Spleen (tissue), 13 donors: ENCODE measurements at places on chromosomes 16 and 17. TPM values are rescaled to one million over a fixed set of nuclear protein-coding genes. Genes with fewer than 3 reads are reported as not detected.

DNA sequence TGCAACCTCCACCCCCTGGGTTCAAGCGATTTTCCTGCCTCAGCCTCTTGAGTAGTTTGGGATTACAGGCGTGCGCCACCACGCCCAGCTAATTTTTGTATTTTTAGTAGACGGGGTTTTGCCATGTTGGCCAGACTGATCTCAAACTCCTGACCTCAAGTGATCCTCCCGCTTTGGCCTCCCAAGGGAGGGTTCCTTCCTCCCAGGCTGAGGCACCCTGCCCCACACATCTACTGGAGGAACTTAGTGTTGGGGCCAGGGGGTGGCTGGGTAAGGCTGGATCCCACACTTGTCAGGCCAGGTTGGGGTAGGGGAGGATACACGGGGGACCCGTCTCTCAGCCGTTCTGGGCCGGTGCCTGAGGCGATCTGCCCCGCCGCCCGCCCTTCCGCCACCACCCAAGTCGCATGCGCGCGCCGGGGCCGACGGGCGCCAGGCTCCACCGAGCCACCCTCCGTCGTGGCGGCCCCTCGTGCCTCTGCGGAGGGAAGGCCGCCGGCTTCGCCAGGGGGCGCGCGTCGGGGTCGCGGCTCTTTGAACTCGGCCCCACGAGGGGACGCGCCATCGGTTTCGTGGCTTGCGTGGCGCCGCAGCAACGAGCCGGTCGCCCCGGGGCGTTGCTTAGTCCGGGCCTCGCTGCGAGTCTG is 15.9 kb downstream of the GRB7 start:
- H3K36me3 ChIP-seq: no peaks in the 10 kb centered on the region
- peak overlapping the region; percentile 98 for H3K27ac ChIP-seq

DNA sequence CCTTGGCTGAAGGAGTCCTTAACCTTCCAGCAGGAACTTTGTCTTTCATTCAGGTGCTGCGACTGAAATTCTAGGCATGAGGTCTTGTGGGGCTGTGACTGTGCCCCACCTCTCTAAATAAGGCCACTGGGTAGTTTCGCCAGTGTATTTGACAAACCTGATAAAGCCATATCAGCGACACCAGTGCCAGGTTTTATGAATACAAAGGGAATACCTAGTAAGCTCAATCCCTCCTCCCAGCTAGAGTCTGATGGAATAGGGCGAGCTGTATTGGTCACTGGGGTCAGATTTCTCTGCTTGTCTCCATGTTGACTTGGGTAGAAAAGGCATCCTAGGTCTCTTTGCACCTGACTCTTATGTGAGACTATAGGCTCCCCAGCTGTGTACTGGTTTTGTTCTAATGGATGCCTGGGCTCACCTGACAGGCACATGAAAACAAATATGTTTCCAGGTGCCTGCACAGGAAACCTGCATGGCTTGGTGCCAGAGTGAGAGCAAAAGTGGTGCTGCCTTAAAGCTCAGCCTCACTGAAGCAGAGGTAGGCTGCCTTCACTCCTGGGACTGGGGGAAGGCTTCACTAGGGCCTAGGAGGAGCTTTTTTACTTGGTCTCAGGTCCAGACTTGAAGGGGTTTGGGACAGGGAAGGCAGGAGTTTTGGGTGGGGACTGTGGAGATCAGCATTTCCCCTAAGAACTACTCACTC is 8.3 kb downstream of the SLC7A6 start:
- no peaks in the 10 kb centered on the region for H3K27me3 ChIP-seq
- H3K4me1 ChIP-seq: peaks cover 18% of the 10 kb centered on the region
- peak overlapping the region; percentile 73 for H3K27ac ChIP-seq
- no peak overlapping the region for H3K4me3 ChIP-seq

GRCh38 chr17:76725580-76726230 is 701 bp downstream of the JMJD6 start:
- peak; percentile 93 for DNase-seq
- peaks cover 31% of the 10 kb centered on the region for H3K4me1 ChIP-seq
- peaks cover 64% of the 10 kb centered on the region for H3K36me3 ChIP-seq

GRCh38 chr17:66301864-66302741 is at the start of gene PRKCA:
TSS of gene PRKCA (plus strand) at chr17:66302613.
- no peaks in the 10 kb centered on the region for H3K36me3 ChIP-seq
- H3K27ac ChIP-seq: peak within 1 kb of the TSS; percentile 77
- H3K4me3 ChIP-seq: peak within 1 kb of the TSS; percentile 84
- peaks cover 46% of the 10 kb centered on the region for H3K4me1 ChIP-seq

DNA sequence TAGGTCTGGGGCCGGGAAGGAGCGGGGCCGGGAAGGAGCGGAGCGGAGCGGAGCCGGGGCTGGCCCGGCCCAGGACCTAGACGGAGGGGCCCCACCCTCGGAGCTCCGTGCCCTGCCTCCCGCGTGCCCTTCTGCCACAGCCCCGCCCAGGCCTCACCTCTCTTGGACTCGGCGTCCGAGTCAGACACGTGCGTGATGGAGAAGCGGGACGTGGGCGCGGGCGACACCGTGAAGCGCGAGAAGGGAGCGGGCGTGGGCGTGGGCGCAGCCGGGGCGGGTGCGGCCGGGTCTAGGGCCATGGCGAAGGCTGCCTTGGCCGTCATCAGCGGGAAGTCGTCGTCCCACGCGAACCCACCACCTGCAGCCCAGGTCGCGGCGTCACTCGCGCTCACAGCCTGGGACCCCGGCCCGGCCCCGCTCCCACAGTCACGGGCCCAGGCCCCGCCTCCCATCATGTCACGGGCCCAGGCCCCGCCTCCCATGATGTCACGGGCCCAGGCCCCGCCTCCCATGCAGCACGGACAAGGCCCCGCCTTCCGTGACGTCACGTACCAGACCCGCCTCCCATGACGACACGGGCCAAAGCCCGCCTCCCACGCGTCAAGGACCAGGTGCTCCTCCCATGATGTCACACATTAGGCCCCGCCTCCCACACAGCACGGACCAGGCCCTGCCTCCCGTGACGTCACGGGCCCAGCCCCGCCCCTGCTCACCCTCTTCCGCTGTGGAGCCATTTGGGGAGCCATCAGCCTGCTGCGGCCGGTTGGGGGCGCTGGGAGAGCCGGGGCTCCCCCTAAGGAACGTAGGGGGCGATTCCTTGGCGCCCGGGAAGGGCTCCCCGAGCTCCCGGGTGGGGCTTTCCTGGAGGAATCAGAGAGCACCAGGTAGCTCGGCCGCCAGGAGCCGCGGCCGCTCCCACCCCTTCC is 45.8 kb upstream of the PVALEF start:
- H3K27ac ChIP-seq: no peak overlapping the region
- no peaks in the 10 kb centered on the region for H3K36me3 ChIP-seq
- peak overlapping the region; percentile 15 for H3K4me3 ChIP-seq
- no peaks in the 10 kb centered on the region for H3K27me3 ChIP-seq
- peaks cover 35% of the 10 kb centered on the region for H3K4me1 ChIP-seq
- peak; percentile 88 for DNase-seq

DNA sequence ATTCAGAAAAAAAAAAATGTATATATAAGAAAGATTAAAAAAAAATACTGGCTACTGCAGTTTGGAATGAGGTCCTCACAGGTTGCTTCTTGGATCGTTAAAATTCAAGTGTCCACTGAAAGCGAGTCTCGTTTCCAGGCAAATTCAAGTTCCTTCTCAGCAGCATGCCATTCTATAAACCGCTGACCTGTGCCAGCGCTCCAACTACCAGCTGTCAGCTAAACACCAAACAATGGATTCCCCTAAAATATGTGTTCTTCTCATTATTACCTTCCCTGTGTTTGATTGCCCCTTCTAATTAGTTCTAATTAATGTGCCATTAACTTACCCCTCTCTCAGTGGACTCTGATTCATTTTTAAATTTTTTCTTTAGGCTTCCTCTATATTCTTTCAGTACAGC is 92.4 kb downstream of the DNAH9 start:
- DNase-seq: no peak
- no peaks in the 10 kb centered on the region for H3K4me1 ChIP-seq
- H3K27me3 ChIP-seq: no peaks in the 10 kb centered on the region
- H3K27ac ChIP-seq: no peak overlapping the region
- no peak overlapping the region for H3K4me3 ChIP-seq

DNA sequence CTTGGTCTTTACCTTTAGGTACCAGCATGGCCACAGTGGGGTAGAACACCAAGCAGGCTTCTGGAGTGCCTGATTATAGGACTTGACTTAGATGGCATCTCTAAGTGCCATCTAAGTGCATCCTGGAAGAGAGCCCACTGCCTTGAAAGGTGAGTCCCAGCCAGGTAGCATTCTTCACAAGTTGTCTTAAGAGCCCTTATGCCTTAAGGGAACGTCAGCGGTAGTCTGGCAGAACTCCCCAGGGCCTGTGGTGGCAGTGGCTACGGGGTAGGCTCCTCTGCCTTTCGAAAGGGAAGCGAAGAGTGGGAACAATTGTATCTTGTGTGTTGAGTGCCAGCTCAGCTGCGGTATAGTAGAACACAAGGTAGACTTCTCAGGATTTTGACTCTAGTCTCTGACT is 549.0 kb downstream of the HS3ST4 start:
- no peak overlapping the region for H3K27ac ChIP-seq
- DNase-seq: no peak
- no peaks in the 10 kb centered on the region for H3K27me3 ChIP-seq
- no peaks in the 10 kb centered on the region for H3K4me1 ChIP-seq
- no peaks in the 10 kb centered on the region for H3K36me3 ChIP-seq

DNA sequence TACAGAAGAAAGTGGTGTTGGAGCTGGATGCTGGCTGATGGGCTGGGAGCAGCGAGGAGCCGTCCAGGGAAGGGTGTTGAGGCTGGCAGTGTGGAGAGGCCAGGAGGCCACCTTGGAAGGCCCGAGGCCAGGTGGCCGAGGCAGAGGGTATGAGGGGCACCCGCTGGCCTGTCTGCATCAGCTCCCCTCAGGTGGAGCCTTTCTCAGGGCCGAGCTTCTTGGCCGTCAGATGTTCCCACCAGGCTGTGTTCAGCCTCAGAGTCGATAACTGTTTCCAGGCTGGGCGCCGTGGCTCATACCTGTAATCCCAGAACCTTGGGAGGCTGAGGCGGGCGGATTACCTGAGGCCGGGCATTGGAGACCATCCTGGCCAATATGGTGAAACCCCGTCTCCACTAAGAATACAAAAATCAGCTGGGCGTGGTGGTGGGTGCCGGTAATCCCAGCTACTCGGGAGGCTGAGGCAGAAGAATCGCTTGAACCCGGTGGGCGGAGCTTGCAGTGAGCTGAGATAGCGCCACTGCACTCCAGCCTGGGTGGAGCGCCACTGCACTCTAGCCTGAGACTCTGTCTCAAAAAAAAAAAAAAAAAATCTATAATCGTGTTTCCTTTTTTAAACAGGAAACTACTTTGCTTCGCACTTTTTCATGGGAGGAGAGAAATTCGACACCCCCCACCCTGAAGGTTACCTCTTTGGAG is 25.3 kb downstream of the MGRN1 start:
- no peak overlapping the region for H3K4me3 ChIP-seq
- DNase-seq: no peak
- peaks cover 85% of the 10 kb centered on the region for H3K36me3 ChIP-seq
- no peaks in the 10 kb centered on the region for H3K27me3 ChIP-seq
- no peak overlapping the region for H3K27ac ChIP-seq

The TBC1D3G gene
- total RNA-seq: 2.0 TPM

The DHODH gene
- 9.9 TPM for total RNA-seq

The MAPT gene
- total RNA-seq: 0.67 TPM
